ENCODE measurements at places on chromosomes 6 and 20.

DNA sequence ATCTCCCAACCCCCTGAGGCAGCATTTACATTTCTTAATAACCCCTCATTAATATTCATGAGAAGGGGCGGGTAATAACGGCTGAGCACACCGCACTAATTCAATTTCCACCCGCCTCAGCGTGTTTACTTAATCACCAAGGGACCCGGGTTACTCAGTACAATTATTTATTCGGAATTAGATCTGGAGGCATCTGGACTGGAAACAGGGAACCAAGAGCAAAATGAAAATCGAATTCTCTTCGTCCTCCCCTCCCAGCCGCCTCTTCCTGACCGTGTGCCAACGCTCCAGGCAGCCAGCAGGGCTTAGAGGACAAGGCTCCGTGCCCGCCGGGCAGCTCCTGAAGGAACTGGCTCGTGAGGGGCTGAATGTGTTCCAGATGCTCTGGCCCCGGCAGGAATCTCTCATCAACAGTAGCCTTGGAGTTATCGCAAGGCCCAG is 23.5 kb upstream of the CTNNBL1 start:
- no peak overlapping the region for H3K27ac ChIP-seq
- H3K27me3 ChIP-seq: no peaks in the 10 kb centered on the region
- H3K4me3 ChIP-seq: no peak overlapping the region
- H3K4me1 ChIP-seq: no peaks in the 10 kb centered on the region
- DNase-seq: no peak

DNA sequence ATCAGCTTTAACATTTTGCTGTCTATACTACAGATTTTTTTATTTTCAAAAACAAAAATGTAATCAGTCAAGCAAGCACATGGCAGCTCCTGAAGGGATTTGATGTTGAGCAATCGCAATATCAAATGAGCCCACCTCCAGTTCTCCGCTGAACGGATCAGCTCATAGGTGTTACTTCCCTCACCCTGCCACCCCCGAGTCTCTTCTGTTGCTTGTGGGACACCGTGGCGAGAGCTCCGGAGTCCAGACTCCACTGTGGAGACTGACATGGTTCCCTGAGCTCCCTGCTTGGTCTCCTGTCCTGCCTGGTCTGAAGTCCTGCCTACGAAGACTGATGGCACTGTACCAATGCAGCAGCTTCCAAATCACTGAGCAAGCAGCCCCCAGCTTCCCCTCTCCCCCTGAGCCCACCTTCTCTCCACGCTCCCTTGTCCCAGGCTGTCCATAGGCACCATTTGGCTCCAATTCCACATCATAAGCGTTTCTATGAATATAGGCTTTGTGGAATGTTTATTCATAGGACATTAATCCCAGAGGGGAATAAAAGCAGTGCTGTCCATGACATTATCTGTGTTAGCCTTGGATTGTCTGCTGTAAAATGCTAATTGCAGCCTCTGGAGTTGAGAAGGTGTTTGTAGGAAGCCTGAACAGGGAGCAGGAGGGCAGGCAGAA is 162.2 kb downstream of the LY86 start:
- no peak for DNase-seq
- H3K36me3 ChIP-seq: no peaks in the 10 kb centered on the region
- H3K27ac ChIP-seq: no peak overlapping the region
- no peak overlapping the region for H3K4me3 ChIP-seq

DNA sequence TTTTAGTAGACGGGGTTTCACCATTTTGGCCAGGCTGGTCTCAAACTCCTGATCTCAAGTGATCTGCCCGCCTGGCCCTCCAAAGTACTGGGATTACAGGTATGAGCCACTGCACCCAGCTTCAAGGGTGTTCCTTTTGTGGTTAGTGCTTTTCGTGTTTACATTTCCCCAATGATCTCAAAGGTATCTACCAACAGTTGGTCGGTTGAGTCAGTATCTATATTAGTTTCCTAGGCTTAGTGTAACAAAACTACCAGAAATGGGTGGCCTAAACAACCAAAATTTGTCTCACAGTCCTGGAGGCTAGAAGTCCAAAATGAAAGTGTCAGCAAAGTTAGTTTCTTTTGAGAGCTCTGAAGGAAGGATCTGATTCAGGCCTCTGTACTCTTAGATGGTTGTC is 30.1 kb downstream of the CASP8AP2 start:
- DNase-seq: no peak
- H3K36me3 ChIP-seq: peaks cover 5% of the 10 kb centered on the region
- no peak overlapping the region for H3K27ac ChIP-seq
- no peaks in the 10 kb centered on the region for H3K4me1 ChIP-seq
- no peak overlapping the region for H3K4me3 ChIP-seq
- no peaks in the 10 kb centered on the region for H3K27me3 ChIP-seq

- H3K36me3 ChIP-seq: no peaks in the 10 kb centered on the region
- DNase-seq: peak; percentile 75
- no peak overlapping the region for H3K27ac ChIP-seq
- H3K4me1 ChIP-seq: no peaks in the 10 kb centered on the region
- no peaks in the 10 kb centered on the region for H3K27me3 ChIP-seq
Measured at GRCh38 chr6:121780325-121781321, 345.2 kb downstream of the GJA1 start.

DNA sequence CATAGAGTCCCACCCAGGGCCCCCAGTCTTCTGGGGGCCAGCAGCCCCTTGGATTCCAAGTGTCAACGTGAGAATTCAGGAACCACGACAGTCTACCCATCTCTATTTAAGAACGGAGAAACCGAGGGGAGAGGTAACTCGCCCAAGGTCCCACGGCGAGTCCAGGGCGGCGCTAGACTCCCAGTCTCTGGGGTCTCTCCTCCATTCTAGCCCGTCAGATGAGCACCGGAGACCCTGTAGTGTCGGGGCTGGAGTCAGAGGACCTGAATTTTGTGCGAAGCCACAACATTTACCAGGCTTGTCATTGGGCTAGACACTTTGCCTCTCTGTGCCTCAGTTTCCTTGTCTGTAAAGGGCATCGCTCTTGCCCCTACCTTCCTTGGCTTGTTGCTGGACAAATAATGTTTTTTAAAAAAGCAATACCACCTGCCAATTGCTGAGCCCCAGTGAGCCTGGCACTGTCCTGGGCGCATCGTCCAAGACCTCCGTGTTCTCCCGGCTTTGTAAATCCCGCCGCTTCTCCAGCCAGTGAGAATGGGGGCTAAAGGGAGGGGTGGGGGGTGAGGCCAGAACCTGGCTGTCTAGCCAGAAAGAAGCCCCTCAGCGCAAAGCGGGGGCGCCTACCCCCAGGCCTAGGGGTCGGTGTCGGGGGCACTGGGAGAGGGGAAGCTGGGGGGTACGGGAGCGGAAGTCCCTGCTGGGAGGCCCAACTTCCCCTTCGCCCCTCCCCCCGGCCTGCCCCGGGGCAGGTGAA is 91.7 kb downstream of the NCR2 start:
- no peaks in the 10 kb centered on the region for H3K4me1 ChIP-seq
- DNase-seq: no peak
- peaks cover 10% of the 10 kb centered on the region for H3K27me3 ChIP-seq
- H3K36me3 ChIP-seq: no peaks in the 10 kb centered on the region
- H3K27ac ChIP-seq: no peak overlapping the region

DNA sequence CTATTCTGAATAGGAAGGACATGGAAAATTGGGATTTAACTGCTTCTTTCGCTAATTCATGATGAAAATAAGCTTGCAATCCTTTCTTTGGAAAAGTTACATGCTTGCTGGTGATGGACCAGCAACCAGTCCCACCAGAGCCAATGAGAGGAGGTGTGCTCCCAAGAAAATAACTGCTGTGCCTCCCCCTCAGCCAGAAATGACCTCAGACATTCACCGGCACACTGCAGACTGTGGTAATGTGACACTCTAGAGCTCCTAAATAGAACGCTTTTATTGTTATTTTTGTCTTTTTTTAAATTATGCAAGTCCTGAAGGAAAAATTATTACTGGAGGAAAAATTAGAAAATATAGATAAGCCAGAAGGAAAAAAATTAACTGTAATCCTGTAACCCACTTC is 2.6 kb downstream of the PYGB start:
- DNase-seq: peak; percentile 66
- no peaks in the 10 kb centered on the region for H3K36me3 ChIP-seq
- peaks cover 30% of the 10 kb centered on the region for H3K4me1 ChIP-seq
- no peak overlapping the region for H3K27ac ChIP-seq

GRCh38 chr20:24630486-24631172 is 161.2 kb downstream of the SYNDIG1 start:
- no peaks in the 10 kb centered on the region for H3K36me3 ChIP-seq
- H3K4me3 ChIP-seq: no peak overlapping the region
- H3K4me1 ChIP-seq: no peaks in the 10 kb centered on the region
- H3K27ac ChIP-seq: no peak overlapping the region
- DNase-seq: no peak
- H3K27me3 ChIP-seq: no peaks in the 10 kb centered on the region

- no peak overlapping the region for H3K27ac ChIP-seq
- DNase-seq: no peak
- no peaks in the 10 kb centered on the region for H3K27me3 ChIP-seq
- H3K4me1 ChIP-seq: peaks cover 2% of the 10 kb centered on the region
- H3K36me3 ChIP-seq: no peaks in the 10 kb centered on the region
Measured at GRCh38 chr6:129136751-129137150, 253.8 kb downstream of the LAMA2 start.

GRCh38 chr6:162078667-162079066 is 648.9 kb downstream of the PRKN start:
- no peak overlapping the region for H3K27ac ChIP-seq
- H3K4me3 ChIP-seq: no peak overlapping the region
- DNase-seq: no peak
- no peaks in the 10 kb centered on the region for H3K27me3 ChIP-seq

Data from kidney (tissue), 22 donors.